H54 (cell line): ENCODE measurements at places on chromosomes 7 and 10.

DNA sequence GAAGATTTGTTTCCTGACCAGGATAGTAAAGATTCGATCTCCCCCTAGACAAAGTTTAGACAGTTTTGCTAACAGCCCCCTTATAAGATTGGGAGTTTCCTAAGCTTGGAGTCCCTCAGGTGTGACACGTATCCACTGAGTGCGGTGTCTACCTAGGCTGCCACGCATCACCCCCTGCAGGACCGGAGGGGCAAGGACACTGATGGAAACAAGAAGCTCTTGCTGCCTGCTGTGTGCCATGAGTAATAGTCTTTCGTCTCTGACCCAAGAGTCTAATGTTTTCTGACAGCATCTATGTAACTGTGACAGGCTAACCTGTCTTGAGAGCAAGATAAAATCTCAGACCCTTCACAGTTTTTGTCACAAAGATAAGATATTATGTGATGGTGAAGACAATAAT lies 173.5 kb downstream of the SEMA3E start:
- DNase-seq = no peak

GRCh38 chr10:78319841-78320240 lies 286.2 kb downstream of the RPS24 start:
- no peak for DNase-seq

DNA sequence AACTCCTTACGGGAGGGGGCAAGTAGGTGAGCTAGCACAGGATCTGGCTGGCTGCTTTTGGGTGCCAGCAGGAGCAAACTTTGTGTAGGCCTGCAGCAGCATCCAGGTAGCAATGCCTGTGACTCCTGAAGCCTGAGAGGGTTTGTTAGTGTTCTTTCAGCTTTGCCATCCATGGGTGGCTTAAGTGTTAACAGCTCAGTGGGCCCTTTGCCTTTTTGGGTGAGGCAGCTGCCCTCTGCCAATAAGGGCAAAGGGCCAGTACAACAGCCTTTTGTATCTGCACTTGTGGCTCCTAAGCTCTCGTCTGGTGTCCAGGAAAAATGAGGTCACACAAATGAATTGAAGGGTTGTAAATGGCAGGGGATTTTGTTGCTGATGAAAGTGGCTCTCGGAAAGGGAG lies 359.0 kb upstream of the CHRM2 start:
- no peak for DNase-seq

DNA sequence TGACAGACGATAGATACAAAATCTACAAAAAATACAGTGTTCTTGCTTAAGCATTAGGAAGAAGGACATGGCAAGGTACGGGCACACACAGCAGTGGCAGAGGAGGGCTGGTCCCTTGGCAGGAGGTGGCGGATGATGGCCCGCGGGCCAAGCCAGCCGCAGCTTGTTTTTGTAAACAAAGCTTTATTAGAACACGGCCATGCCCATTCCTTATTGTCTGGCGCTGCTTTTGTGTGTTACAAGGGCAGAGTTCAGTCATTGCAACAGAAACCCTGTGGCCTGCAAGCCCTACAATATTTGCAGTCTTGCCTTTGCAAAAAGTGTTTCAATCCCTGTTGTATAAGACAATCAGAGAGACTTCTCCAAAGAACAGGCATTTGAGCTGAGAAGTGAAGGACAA lies 30.7 kb downstream of the FGFR2 start:
- DNase-seq = no peak
